NCI-H69 (cell line): ENCODE measurements at places on chromosomes 7 and 10.
A peak's percentile ranks its signal among the peaks of the same experiment; 100 is the strongest.

DNA sequence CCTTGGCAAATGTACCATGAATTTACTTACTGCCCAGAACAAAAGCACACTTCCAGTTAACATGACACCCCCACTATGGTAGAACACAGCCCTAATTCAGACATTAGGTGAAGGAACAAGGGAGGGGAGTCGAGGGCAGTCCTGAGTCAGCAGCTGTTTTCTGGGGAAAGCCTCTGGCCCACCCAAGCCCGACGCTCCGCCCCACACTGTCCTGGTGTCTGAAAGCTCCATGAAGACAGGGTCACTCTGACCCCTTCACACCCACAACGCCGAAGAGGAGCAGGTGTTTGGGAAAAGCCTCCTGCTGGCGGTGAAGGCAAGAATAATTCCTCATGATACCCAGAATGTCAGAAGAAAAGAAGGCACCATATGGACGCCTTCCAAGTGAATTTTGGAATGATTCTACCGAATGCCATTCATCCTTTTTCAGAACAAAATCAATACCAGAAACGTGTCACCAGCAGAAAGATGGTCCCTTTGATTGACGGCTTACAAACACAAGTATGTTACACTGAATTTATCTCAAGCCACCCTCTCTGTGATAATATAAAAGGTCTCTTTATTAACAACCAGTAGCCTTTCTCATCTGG, 172.1 kb downstream of the DIP2C start:
- peak; percentile 47 for DNase-seq

GRCh38 chr7:91503934-91504555, 239.8 kb downstream of the FZD1 start:
- DNase-seq, result no peak

DNA sequence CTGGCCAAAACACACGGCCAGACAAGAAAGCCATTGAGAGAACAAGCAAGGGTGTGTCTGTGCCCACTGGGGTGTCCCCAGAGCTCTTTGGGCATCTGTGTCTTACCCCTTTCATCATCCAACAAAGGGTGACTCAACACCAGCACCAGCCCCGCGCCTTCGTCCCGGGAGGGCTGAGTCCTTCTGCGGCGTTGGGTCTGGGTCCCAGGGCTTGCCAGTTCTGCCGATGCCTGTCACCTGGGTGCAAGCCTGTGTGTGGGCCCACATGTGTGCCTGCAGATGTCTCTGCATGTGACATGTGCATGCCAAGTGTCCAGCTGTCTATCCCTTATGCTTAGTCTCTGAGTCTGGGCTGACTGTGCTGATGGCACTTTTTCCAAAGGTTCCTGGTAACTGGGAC, 24.4 kb upstream of the ELN start:
- DNase-seq, result no peak

DNA sequence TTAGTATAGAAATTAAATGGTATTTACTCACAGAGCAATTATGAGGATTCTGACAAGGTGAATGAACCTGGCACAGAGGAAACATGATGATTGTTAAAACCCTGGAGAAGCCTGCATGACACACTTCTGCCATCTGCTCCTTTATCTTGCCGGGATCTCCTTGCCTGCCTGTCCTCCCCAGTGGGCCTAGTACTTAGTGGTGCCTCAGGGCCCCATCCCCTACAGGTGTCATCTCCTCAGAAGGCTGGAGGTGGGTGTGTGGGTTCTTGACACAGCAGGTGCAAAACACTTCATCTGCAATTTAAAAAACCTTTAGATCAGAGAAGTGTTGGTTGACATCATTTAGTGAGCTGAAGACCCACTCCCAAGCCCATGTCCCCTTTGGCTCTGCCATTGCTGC, 261.2 kb downstream of the ADRA2A start:
- DNase-seq, result no peak

- no peak for DNase-seq
Observed at GRCh38 chr10:100647928-100648327, 97.5 kb upstream of the PAX2 start.

DNA sequence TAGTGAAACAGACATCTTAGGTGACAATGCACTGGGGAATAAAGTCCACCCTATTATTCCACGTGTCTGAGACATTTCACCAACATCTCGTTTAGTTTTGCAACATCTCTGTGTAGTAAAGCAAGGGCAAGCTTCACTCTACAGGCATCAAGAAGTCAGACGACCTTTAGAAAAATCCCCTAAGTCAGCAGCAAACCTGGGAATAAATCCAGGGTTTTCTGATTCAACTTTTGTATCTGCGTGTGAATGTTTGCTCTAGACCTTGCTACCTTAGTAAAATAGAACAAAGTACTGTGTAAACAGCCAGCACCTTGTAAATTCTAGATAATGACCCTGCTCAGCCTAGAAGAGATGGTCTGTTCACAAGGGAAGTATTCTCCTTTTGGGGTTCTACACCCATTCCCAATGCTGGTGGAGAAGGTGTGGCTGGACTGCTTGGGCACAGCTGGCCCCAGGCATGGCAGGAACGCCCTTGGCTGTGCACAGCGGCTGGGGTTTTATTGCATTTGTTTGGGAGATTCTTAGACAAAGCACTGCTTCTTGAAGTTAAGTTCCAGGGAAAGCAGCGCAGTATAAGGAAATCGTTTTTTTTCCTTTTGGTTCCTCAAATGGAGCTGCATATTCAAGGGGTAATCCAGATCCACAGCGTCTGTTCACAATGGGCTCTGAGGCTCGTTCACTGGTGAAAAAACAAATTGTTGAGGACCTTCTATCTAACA, 38.3 kb upstream of the GALNTL5 start:
- DNase-seq, result peak; percentile 20

GRCh38 chr10:129760416-129760815, 203.7 kb downstream of the EBF3 start:
- DNase-seq, result no peak

- peak; percentile 86 for DNase-seq
Observed at GRCh38 chr7:108114117-108114841, 15.9 kb downstream of the LAMB4 start.

DNA sequence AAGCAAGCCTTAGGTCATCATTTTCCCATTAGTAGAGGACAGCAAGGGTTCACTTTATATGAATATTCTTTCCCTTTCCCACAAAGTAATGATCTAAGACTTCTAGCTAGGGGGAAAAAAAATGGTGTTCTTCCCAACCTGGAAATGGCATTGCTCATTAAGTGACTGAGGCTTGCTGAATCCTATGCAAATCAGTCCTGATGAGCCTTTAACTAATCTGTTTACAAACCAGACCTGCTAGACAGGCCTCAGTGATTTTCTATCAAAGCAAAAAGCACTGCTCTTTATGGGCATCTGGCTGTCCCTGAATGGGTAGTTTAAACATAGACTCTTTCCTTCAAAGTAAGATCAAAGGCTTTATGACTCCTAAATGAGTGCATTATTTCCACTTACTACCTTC, 146.3 kb downstream of the HIBADH start:
- peak; percentile 96 for DNase-seq

- no peak for DNase-seq
Observed at GRCh38 chr7:64632029-64632428, 33.9 kb upstream of the ZNF107 start.

- DNase-seq, result no peak
Observed at GRCh38 chr10:62442006-62442405, 67.8 kb downstream of the ZNF365 start.

DNA sequence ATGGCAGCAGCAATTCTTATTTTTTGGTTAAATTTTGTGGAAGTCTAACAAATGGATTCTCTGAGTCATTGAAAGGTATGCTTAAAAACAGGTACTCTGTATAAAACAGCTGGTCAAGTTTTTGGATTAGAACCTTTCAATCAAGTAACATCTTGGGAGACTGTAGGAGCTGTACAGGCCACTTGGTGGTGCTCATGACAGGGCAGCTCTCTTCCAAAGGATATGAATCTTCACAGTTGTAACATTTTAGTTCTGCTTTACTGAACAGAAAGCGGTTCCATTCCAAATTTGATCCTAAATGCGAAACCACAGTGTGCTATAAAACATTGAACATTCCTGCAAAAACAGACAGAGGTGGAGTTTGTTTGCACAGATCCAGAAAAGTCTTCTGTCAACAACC, 44.5 kb upstream of the AGR3 start:
- DNase-seq, result peak; percentile 63

- DNase-seq, result no peak
Observed at GRCh38 chr7:73921623-73922528, 60.9 kb downstream of the TMEM270 start.

DNA sequence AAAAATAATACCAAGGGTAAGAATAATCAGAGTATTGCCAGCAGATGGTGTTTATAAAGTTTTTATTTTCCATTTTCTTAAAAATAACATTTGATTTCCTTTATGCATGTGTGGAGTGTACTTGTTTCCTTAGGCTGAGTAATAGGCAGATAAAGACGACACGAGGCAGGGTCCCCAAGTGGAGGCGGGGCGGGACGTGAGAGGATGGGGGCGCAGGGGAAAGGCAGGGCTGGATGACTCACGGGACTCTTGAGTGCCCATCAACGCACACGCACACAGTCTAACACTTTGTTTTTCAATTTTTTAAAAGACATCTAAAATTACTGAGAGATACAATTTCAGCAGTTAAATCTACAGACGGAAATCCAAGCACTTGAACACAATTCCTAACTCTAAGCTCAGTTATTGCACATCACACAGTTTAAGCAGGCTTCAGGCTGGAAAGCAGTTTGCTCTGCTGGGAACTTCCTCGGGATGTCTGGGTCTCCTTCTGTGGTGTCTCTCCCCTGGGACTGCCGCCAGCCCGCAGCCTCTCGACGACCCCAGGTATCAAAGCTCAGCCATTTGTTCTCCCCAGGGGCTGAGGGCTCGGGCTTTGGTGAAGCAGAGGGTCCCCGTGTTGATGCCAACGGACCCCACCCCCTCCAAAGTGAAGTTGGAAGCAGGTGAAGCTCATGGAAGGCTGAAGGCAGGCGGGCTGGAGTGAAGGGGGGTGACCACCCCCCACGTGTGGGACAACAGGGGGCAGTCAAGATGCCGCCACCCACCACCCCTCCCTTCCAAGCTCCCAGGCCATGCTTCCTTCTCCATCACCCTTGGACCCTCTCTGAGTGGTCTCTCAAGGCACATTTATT, 29.1 kb downstream of the SPOCK2 start:
- DNase-seq, result no peak

GRCh38 chr10:79318369-79318768, 28.9 kb upstream of the PPIF start:
- DNase-seq, result no peak

DNA sequence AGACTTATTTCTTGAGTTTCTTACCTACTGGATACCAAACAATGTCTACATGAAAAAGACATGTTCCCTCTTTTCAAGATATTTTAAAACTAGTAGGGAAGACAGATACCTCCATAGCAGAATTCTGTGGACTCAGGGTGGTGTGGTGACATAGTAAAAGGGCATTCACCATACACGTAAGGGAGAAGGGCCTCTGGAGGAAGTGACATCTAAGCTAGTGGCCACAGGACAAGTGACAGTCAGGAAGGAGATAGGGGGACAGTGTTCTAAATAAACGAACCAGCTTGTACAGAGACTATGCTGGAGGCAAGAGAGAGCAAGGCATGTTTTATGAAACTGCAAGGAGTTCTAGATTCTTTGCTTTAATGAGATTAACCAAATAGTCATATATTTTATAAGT, 321.7 kb upstream of the LRGUK start:
- no peak for DNase-seq

GRCh38 chr7:73774923-73775322, 4.9 kb upstream of the CLDN3 start:
- DNase-seq, result peak; percentile 63

- no peak for DNase-seq
Observed at GRCh38 chr7:114175125-114175524, 239.5 kb upstream of the FOXP2 start.

DNA sequence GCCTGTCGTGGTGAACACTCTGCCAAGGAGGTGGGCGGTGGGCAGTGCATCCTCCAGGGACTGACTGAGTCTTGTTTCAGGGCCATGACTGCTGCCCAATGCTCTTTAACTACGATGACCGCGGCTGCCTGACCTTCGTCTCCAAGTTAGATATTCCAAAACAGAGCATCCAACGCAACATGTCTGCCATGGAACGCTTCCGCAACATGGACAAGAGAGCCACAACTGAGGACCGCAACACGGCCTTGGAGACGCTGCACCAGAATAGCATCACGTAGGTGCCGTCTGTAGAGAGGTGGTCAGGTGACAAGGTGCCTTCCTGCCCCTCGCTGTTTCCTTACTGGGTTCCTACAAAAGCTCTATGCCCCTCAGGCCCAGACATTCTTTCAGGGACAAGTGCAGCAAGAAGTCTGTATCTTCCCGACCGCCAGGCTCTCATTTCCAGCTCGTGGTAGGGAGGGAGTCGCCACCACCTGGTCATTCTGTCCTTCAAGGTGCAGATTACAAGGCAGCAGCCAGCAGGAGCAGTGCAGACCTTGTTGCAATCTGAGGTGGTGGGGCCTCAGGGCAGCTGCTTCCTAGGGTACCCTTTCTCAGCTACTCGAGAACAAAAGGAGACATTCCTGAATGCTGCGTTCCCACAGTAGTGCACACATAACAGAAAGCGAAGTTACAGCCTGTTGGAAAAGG, 14.9 kb upstream of the ARPC1B start:
- no peak for DNase-seq

DNA sequence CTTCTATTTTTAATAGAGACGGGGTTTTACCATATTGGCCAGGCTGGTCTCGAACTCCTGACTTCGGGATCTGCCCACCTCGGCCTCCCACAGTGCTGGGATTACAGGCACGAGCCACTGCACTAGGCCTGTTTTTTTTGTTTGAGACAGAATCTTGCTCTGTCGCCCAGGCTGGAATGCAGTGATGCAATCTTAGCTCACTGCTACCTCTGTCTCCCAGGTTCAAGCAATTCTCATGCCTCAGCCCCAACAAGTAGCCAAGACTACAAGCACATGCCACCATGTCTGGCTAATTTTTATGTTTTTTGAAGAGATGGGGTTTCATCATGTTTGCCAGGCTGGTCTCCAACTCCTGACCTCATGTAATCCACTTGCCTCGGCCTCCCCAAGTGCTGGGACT, 73.7 kb downstream of the TYW1B start:
- DNase-seq, result no peak

- peak; percentile 82 for DNase-seq
Observed at GRCh38 chr7:124784879-124785818, 19.6 kb upstream of the GPR37 start.

- DNase-seq, result no peak
Observed at GRCh38 chr10:11631291-11631690, 19.8 kb upstream of the USP6NL start.

DNA sequence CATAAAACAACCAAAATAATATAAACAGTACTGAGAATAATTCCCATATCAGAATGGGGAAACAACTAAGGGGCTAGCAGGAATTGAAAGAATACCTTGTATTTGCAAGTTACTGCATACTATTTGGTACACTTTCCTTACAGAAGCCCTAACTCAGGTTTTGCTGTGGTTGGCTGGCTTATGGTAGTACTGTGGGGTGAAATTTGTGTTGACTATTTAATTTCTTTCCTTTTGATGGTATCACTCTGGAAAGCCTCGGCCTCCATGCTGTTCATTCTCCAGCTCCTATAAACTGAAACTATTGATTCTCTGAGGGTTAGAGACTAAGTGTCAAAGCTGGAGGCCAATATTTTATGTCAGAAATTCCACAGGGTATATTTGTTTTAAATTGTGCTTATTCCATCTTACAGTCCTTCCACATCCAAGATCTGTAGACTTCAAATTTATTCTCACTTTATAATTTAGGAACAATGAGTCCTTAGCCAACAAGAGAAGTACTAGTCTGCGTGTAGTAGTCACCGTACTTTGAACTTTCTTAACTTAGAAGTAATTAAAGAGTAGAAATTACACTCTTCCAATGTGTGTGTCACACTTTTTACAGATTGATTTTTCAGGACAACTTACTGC, 13.4 kb downstream of the SKIDA1 start:
- no peak for DNase-seq
